Cerebellar nuclear complex (tissue), 1 donor: ENCODE measurements at places on chromosomes 1 and 21.

DNA sequence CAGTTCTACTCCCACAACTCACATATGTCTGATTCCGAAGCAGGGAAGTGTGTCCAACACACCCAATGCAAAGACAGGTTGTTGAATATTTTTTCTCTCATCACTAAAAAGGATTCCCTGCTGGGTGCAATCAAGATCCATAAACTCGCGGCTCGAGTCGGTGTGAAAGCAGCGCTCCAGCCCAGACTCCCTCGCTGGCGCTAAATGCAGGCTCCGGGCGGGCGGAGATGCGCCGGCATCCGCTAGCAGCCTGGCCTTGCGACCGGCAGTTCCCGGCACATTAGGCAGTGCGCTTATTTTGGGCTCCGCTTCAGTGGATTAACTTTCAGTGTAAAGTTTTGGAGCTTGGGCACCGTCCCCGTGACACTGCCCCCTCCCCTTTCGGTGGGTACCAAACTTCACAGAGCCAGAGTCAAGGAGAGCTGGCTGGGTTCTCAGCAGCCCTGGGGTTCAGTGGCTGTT lies 87.7 kb upstream of the POU3F1 start:
- DNase-seq: no peak

- no peak for DNase-seq
Measured at GRCh38 chr21:44317241-44317782, 17.5 kb downstream of the PFKL start.

- DNase-seq: no peak
Measured at GRCh38 chr1:3283849-3284248, 170.6 kb upstream of the ARHGEF16 start.

- DNase-seq: no peak
Measured at GRCh38 chr1:202165267-202165941, 5.0 kb upstream of the PTPN7 start.

- DNase-seq: no peak
Measured at GRCh38 chr1:228794173-228794572, 58.9 kb downstream of the RHOU start.

- DNase-seq: no peak
Measured at GRCh38 chr1:113765306-113766230, 6.3 kb upstream of the PHTF1 start.

GRCh38 chr1:164702664-164703063 lies 143.7 kb downstream of the PBX1 start:
- no peak for DNase-seq

DNA sequence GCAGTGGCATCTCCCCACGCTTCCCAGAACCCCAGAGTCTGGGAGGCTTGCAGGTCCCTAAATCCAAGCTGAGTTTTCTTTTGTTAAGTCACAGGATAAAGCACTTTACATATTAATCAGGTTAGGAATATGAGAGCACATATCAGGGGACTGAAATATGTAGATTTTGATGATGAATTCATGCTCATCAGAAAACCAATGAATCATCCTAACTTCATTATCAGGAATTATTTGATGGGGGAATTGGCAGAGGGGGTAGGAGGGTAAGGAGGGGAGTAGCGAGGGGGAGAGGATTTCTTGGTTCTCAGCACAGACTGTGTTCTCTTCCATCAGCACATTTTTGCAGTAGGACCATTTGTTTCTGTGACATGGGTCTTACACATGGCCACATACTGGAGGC lies 32.1 kb downstream of the HMGB4 start:
- no peak for DNase-seq

GRCh38 chr1:39335216-39335615 lies 130.7 kb downstream of the MACF1 start:
- DNase-seq: no peak

- no peak for DNase-seq
Measured at GRCh38 chr21:38843806-38844503, 38.2 kb downstream of the ETS2 start.

- no peak for DNase-seq
Measured at GRCh38 chr21:45317398-45318145, 29.9 kb upstream of the POFUT2 start.

DNA sequence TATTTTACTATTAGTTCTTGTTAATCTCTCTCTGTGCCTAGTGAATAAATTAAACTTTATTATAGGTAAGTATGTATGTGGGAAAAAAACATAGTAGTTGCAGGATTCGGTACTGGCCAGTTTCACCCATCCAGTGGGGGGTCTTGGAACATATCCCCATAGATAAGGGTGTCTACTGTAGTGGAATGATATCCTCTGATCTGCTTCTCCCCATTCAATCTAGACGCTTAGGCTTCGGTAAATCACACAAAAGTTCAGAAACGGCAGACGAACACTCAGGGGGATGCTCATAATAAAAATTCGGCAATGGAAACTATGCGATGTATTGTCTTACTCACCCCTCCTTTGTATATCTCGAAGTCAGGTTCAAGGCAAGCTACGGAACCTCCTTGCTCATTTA lies 232.9 kb upstream of the COA6 start:
- no peak for DNase-seq

- no peak for DNase-seq
Measured at GRCh38 chr1:32991386-32991785, 26.8 kb upstream of the RNF19B start.

DNA sequence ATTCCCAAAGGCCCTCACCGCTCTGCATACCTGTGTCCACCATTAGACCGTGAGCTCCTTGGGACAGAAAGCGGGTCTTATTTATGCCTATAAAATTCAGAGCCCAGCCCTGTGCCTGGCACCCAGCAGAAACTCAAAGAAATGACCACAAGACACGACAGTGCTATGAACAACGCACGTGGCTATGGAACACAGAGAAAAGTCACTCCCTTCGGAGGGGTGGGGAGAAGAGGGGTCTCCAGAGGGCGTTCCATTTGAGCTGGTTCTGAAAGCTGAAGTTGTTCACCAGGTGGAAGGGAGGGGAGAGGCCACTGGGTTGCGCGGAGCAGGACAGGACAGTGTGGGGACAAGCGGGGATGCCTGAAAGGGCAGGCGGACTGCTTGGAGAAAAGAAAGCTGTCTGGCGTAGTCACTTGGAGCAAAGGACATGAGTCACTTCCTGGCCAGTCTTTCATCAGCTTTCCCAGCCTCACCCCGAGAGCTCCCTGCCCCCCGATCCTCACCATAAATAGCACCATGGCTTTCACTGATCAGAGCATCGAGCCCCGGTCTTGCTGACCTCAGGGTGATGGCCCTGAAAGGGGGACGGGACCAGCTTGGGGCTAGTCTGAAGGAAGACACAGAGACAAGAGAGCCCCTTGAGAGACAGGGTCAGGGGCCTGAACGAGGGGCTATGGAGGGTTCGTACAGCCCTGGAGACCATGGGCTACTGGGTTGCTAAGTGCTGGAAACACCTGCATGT lies 28.5 kb downstream of the ECE1 start:
- DNase-seq: no peak

DNA sequence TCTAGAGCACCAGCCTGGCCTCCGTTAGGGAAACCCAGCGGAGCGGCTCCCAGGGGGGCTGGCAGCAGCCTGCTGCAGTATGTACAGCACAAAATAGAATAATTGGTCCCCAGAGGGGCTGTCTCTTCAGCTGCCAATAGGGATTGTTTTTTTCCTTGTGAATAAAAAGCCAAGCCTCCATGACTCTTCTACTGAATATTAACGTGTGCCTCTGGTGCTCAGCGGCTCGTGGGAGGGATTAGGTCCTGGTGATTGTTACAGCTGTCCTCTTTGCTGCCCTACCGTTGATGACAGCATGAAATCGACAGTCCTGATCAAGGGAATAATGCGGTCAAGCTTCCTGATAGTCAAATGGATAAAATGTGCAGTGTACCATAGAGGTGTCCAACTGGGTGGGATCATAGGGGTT lies 190.7 kb upstream of the RUNX1 start:
- no peak for DNase-seq

DNA sequence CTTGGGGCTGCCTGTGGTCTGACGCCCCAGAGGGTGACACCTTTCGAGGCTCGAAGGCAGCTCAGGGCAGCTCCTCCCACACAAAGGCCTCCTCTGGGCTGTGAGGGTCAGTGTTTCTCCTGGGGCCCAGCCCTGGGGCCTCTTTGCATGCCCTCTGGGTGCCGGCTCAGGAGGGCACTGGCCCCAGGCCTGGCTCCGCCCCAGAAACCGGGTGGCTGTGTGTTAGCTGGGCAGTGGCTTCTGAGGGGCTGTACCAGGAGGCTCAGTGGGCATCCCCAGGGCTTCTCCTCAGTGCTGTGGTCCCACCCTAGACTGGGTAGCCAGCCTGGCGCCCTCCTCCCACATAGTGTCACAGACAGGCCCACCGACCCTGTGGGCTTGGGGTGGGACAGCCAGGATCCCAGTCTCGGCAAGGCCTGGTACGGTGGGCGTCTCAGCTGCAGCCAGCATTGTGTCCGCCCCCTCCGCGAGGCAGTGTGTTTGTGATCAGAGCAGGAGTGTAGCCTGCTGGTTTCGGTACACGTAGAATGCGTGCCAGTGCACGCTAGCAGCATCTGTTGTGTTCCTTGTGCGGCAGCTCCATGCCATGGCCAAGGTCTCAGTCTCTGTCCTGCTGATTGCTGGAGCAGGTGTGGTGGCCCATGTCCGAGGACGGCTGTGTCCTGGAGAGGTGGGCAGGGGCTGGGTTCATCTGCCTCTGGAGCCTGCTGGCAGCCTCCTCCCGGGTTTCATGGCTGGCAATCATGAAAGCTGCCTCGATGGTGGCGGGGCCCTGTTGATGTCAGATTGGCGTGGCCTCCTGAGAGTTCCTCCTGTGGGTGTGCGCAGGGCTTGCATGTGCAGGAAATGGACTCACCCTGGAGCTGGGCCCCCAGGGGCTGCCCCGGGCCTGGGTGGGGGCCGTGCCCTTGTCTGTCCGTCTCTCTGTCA lies 28.0 kb downstream of the RRP1 start:
- DNase-seq: no peak

- no peak for DNase-seq
Measured at GRCh38 chr1:75797606-75798216, 1.0 kb downstream of the MSH4 start.

GRCh38 chr1:54754486-54755285 lies 9.6 kb downstream of the PARS2 start:
- DNase-seq: no peak

GRCh38 chr1:150881331-150882070 lies 5.1 kb upstream of the ARNT start:
- no peak for DNase-seq

- DNase-seq: no peak
Measured at GRCh38 chr1:201181726-201182125, 8.9 kb upstream of the IGFN1 start.

- no peak for DNase-seq
Measured at GRCh38 chr1:84382127-84382526, 16.2 kb upstream of the DNASE2B start.

DNA sequence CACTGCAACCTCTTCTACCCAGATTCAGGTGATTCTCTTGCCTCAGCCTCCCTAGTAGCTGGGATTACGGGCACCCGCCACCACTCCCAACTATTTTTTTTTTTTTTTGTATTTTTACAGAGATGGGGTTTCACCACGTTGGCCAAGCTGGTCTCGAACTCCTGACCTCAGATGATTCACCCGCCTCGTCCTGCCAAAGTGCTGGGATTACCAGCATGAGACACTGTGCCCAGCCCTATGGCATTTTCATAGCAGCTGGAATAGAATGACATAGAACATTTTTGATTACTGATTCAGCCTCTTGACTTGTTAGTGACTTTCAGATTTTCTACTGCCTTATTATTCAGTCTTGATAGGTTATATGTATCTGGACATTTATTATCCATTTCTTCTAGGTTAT lies 1046.2 kb downstream of the AMY1C start:
- no peak for DNase-seq

GRCh38 chr1:39484564-39484963 lies 6.9 kb upstream of the BMP8A start:
- no peak for DNase-seq

- DNase-seq: no peak
Measured at GRCh38 chr1:154871374-154871773, 1.3 kb upstream of the KCNN3 start.

DNA sequence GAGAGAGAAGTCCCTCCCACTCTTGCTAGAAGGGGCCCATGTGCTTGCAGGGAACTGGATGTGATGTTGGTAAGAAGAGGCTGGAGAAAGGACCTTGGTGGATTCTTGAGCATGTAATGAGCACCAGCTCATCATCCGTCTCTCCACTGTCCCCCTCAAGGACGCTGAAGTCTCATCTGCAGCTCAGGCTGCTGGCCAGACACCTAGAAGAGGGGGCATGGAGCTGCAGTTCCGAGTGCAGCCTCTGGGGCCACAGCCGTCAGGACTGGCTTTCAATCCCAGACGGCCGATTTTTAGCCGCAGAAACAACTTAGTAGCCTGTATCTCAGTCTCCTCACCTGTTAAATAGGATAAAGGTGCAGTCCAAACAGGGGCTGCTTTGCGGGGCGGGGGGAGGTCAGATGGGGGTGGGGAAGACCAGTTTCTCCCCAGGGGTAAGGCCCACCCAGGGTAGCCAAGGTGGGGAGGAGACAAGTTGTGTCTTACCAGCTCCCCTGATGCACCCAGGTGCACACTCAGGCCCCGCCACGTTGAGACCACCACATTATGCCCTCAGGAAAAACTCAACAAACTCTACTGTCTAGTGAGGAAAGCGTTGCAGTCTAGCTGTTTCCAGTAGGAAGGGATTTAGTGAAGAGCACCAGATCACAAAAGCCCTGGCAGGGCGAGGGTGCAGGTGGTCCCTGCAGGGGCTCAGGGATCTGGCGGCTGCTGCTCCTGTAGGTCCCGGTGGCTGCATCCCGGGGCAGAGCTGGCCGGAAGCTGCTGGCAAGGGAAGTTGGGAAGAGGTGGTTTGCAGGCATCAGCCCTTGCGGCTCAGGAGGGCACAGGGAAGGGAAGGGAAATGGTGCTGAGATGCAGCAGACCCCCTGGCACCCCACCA lies 29.5 kb downstream of the LDLRAP1 start:
- no peak for DNase-seq

GRCh38 chr1:41006942-41007865 lies 14.3 kb downstream of the SLFNL1 start:
- no peak for DNase-seq

DNA sequence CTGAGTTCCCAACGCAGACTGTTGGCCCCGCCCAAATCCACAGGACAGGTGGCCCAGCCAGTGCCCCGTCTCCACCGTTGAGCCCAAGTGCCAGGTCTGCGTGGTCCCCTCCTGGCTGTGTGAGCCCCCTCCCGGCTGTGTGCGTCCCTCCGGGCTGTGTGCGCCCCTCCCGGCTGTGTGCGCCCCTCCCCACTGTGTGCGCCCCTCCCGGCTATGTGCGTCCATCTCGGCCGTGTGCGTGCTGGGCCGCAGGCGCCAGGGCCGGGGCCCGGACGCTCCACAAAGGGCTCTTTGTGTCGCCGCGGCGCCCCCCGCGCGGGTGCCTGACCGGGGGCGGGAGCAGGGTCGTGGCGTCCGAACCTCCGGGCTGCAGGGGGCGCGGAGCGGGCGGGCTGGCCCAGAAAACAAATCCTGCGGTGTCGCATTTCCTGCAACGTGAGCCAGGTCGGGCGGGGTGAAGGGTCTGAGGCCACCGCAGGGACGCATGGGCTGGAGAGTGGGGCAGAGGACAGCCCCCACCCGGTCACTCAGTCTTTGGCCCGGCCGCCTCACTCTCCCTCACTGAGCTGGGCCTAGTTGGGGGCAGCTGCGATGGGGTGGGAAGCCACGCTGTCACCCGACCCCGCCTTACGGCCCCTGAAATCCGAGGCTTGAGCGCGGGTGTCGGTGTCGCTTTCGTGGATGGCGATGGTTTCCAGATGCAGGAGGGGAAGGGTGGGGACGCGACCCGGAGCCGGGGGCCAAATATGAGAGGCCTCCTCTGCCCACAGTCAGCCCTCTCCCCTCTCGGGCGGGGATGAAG lies 18.8 kb downstream of the TNFRSF25 start:
- no peak for DNase-seq
